Foreskin keratinocyte (primary cell): ENCODE measurements at places on chromosomes 4 and X. TPM values are rescaled to one million over a fixed set of nuclear protein-coding genes. Genes with fewer than 3 reads are reported as not detected.

Gene UVSSA
- 2.6 and 3.3 TPM in 2 replicates for polyA plus RNA-seq

Gene SPANXN4
- not detected in 2 replicates for polyA plus RNA-seq

DNA sequence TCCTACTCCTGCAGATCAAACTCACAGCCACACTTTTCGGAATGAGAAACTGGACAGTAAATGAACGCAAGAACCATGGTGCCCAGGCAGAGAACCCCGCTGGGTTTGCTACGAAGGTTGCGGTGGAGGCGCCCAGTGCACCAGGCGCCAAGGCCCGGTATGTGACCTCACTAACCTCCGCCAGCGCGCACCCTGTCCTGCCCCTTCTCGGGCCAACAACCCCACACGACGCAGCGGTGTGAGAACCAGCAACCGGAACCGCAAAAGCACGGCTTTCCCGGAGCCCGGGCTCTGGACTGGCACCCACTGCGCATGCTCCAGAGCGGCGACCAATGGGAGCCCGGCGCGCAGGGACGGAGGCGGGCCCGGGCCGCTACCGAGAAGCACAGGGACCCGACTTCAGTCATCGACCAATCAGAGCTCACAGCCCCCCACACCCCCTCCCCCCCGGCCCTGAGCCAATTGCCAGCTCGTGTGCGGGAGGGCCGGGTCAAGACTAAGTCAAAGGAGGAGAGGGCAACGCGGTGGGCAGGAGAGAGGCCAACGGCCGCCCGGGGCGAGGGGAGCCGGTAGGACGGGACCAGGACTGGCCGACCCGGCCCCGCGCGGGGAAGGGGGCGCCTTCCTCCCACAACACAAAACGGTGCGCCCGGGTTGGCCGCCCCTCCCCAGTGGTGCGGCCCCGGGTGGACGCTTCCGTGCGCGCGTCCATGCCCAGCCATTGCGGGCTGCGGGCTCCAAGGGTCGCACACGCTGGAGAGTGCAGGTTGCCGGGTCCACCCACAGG is 7.3 kb upstream of the WAS start:
- peak; percentile 29 for DNase-seq

- no peak for DNase-seq
These were observed 602 bp downstream of the PRKX start for GRCh38 chrX:3712870-3713224.

DNA sequence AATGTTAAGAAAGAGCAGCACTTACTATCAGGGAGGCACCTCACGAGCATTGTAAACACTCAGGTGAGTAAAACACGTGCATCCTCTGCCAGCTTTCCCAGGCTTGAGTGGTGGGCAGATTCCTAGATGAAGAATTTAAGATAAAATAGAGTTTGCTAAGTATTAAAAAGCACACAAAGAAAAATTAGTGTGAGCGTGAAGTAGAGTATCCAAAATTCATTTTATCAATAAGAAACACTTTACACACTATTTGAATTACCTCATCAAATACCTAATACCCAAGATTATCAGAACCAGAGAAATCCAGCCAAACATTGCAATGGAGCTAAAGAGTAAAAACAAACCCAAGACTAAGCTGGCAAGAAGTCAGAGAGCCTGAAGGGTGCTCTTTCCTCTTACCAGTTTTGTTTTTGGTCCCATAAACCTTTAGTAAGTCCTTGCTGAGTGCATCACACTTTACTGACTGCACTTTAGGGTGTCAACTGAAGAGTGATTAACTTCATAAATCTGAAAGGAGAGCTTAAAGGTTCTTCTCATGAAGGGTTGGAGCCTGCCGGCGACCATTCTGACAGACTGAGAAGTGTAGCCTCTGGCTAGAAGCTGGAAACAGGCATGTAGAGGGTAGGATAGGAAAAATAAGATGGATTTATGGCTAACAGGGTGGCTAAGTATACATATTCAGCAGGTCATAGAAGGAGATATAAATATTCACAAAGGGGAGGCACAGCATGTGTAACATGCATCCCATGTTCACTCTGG is 151.1 kb downstream of the SLC7A11 start:
- no peak for DNase-seq

DNA sequence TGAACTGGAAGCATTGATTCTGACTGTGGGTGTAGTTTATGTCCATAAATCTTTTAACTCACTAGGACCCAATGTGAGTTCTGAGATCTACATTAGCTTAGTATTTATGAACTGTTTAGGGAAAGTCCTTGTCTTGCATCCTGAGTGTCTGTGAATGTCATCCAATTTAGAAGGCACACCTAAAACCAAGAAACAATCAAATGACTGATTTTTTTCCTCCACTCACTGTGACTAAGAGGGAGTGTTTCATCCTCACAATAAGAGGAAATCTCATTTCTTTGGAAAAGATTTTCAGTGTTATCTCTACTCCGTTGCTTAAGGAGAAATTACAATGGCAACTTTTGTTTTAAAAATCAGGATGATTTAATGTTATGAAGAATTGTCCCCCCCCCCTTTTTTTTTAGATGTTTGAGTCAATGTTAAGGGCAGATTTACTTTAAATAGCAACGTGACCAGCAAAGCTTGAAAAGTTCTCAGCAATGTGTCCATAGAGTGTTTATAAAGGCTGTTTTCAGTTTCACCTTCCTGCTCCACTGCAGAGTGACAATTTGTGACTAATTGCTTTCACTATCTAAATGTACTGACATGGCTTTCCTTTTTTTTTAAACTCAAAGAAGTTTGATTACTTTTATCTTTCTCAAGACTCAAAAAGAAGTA is 173.0 kb downstream of the SPCS3 start:
- no peak for DNase-seq

GRCh38 chr4:186137196-186137794 is 32.8 kb downstream of the FAM149A start:
- peak; percentile 6 for DNase-seq

DNA sequence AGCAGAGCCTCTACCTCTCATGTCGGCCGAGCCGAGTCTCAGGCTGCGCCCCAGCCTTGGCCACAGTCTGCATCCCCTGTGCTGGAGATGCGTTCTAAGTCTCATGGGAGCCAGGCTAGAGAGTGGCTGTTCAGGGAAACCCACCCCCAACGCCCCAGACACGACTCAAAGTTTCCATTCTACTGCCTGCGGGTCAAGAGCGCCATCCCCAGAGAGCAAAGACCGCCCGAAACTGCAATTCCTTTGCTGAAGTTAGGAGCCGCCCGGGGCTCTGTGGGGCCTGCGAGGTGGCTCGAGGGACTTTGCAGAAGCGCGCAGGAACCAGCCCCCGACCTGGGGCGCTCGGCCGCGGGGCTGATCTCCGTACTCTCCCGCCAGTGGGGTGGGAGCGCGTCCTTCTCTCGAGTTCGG is 10.0 kb upstream of the ELF4 start:
- no peak for DNase-seq

DNA sequence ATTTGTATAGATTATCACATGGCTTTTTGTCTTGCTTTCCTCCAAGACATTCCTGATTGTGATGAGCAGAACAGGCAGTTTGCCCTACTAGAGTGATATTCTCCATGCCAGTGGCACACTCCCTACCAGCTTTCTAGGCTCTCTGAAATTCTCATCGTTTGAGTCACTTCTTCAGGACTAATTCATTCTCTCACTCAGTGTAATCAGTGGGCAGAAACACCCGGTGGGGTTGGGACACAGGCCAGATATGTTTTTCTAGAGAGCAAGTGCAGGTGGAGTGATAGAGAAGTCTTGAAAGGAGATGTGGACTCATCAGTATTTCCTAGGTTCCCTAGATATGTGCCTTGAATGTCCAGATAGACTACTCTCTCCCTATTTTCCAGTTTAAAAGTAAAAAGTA is 13.1 kb downstream of the RAB33A start:
- no peak for DNase-seq

DNA sequence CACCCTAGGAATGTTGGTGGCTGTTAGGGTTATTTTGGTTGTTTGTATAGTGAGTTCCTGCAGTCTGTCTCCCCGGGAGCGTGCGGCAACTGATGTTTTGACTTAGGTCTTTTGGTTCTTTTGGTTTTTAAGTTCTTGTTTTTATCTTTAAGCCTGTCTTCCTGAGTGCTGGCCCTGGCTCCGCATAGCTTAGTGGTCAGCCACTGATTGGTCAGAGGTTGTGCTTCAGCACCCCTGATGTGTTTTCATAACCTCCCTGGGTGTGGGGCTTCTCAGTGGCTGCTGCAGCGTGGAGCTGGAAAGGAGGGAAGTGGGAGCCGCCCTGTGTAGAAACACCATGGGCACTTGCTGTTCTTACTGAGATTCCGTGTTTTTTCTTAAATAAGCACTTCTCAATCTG is 5.1 kb downstream of the PIGG start:
- no peak for DNase-seq

DNA sequence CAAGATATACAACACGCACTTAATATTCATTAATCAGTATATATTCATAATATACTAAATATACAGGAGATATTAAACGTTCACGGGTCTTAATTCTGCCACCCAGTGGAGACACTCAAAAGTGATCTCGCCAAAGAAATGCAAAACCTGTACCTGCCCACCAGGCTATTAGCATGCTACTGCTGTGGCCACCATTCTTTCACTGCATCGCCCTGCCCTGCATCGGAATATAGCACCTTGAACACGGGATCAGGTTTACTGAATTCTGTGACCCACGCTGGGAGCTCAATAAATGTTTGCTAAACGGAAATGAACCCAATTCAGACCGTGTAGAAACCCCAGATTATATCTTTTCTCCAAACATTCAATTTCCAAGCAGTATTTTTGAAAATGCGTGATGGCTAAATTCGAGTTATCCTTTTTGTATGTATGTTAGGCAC is 840 bp upstream of the CLCN3 start:
- DNase-seq: peak; percentile 46

DNA sequence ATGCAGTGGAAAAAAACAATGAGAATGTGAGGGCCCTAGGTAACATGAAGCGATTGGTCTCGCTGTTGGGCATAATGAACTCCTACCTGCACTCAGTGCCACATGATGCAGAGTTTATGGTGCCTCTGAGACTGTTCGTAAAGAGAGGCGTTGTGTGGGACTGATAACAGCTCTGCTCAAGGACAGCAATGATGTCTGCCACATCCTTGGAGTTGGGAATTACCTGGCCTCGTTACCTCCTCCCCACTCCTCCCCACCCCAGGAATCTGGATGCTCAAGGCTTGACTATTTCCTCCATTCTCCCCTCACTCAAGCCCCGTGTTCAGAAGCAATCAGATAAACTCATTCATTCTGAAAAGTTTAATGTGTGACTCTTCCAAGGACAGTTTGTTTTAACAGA is 148.0 kb upstream of the JADE1 start:
- DNase-seq: no peak
